ENCODE measurements at places on chromosomes 1 and 21. TPM values are rescaled to one million over a fixed set of nuclear protein-coding genes. Genes with fewer than 3 reads are reported as not detected.

Gene LZIC
- 9.4 TPM for total RNA-seq

Gene RGS4
- 37.7 TPM for total RNA-seq

Gene HAO2
- total RNA-seq: not detected

DNA sequence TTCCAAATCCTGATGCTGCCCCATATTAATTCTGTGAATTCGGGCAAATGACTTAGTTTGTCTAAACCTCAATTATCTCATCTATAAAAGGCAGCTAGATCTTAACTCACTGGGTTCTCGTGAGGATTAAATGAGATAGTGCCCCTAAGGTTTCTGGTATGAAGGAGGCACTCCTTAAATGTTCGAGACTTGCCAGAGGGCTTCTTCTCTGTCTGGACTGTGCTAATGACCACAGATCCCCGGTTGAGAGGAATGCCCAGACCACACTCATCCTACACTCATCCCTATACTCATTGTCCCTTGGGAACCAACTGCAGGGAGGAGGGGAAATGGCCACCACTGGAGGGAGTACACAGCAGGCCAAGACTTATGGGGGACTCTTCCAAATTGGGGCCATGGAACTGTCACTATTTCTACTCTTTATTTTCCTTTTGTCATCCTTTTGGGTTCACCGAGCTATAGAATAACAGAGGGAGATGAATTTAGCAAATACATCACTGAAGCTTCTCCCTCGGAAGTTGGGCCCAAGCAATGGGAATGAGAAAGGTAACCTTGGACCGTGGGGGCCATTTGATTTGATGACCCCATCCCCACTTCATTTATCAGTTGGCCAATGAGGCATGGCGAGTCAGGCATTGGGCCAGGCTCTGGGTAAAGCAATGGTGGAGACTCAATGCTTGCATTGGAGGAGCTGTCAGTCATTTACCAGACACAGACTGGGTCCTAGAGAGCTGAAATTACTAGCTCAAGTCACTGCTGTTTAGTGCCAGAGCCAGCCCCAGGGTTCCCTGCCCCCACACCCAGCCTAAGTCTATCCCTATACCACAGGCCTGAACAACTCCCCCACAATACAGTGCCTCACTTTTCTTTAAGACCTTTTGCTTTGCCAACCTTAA lies 5.1 kb downstream of the ATF3 start:
- no peak for DNase-seq

- DNase-seq: no peak
Measured at GRCh38 chr1:200355801-200356200, 54.0 kb downstream of the ZNF281 start.

DNA sequence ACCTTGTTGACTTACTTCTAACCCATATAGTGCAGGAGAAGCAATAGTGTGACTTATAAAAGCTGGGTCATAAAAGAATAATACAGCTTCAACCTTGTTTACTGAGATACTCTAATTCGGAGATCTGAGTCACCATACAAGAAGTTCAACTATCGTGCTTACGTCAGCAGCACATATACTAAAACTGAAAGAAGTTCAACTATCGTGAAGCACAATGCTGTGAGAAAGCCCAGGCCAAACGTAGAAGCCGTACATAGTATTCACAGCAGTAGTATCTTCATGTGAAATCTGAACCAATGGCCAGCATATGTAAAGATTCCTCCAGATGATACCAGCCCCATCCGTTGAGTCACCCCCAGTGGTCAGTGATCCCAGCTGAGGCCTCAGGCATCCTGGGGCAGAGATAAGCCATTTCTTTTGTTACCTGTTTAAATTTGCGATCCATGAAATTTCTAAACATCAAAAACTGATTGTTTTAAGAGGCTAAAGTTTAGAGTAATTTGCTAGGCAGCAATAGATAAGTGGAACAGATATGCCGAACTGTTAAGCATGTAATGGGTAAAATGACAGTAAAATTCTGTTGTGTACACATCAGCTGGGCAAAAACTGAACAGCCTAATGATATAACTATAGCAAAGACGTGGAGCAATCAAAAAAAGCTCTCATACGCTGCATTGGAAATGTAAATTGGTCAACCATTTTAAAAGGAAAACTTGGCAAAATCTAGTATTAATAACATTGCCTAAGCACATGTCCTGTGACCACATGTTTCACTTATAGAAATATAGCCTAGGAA lies 53.9 kb upstream of the SAMD13 start:
- no peak for DNase-seq

DNA sequence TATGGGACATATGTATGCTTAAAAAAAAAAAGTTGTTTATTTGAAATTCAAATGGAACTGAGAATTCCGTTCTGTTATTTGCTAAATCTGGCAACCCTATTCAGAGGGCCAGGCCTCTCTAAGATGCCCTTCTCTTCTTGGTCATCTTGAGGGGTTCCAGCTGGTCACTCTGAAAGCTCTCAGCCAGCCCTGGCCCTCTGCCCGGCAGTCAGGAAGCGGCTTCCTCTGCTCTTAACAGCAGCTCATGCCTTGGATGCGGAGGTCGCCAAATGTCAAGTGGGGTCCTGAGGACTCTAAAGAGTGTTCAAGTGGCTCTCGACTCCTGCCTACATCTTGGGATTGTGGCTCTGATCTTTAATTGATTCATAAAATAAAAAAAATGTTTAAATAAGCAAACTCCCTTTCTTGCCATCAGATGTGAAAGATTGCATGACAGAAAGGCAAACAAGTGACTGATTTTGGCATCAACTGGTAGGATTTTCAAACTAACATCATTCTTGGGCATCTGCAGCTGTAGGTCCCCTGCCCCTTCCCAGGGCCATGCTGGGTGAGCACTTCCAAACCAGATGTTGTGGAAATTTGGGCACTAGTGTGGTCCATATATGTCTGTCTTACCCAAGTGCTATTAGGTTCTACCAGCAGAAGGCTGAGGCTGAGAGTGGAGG lies 130.8 kb downstream of the PRDM2 start:
- no peak for DNase-seq

Data from uterus (tissue), 4 donors.